ENCODE measurements at places on chromosomes 2 and 18.

- no peak for DNase-seq
Measured at GRCh38 chr2:112027767-112028166, 27.3 kb upstream of the TMEM87B start.

GRCh38 chr2:45173513-45173912 is 164.3 kb upstream of the SIX2 start:
- DNase-seq, result no peak

- no peak for DNase-seq
Measured at GRCh38 chr2:113896791-113897190, 6.9 kb downstream of the ACTR3 start.

- no peak for DNase-seq
Measured at GRCh38 chr2:175864137-175864850, 137.8 kb downstream of the LNPK start.

DNA sequence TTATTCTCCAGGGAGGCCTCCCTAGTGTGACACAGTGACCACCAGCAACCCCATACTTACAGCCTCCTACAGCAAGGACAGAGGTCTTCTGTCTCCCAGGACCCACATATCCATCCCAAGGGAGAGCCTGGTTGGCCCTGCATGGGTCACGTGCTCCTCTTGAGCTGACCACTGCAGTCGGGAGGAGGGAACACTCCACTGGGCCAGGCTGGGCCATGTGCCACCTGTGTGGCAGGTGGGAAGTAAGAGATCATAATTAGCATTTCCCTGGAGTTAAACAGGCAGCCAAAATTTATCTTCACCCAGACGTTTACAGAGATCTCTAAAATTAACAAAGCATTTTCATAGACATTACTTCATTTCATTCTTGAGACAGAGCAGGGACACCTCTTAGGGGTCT is 33.4 kb upstream of the MLPH start:
- no peak for DNase-seq

GRCh38 chr2:223005496-223005895 is 46.5 kb upstream of the KCNE4 start:
- no peak for DNase-seq

GRCh38 chr18:78496079-78496478 is 483.5 kb upstream of the SALL3 start:
- no peak for DNase-seq

DNA sequence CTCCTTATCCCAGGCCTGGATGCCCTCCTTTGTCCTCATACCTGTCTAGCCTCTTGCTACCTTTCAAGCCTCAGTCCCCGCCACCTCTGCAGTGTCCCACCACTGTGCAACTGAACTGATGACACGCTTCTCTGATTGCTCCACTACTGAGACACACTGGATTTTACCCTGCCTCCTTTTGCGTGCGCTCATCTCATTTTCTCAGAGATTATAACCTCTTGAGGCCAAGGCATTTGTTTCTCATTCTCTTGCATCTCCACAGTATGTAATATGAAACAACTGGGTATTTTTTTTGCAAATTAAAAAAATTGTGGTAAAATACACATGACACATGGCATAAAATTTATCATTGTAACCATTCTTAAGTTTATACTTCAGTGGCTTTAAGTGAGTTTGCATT is 95.4 kb downstream of the PRKCE start:
- no peak for DNase-seq
